ENCODE measurements at places on chromosomes 13 and 19. TPM values are rescaled to one million over a fixed set of nuclear protein-coding genes. Genes with fewer than 3 reads are reported as not detected.

The TTYH1 gene
- 3.2 TPM for polyA plus RNA-seq

The CLEC11A gene
- 21.5 TPM for polyA plus RNA-seq

The PRR22 gene
- 2.3 TPM for polyA plus RNA-seq

The HSD17B14 gene
- polyA plus RNA-seq = 3.8 TPM

The SHISA2 gene
- 82.8 TPM for polyA plus RNA-seq

The TMEM38A gene
- 159 TPM for polyA plus RNA-seq

The RNF225 gene
- polyA plus RNA-seq = not detected

The TRAPPC5 gene
- 42.8 TPM for polyA plus RNA-seq

The CDC42EP5 gene
- polyA plus RNA-seq = 32.7 TPM

The CYP4F2 gene
- polyA plus RNA-seq = not detected
